ENCODE measurements at places on chromosomes 3 and 15.

- no peak for DNase-seq
Observed at GRCh38 chr3:111867889-111868426, 8.9 kb downstream of the PHLDB2 start.

- DNase-seq = no peak
Observed at GRCh38 chr3:143147707-143148106, 28.1 kb downstream of the CHST2 start.

GRCh38 chr3:155241579-155241978, 51.9 kb downstream of the STRIT1 start:
- no peak for DNase-seq

DNA sequence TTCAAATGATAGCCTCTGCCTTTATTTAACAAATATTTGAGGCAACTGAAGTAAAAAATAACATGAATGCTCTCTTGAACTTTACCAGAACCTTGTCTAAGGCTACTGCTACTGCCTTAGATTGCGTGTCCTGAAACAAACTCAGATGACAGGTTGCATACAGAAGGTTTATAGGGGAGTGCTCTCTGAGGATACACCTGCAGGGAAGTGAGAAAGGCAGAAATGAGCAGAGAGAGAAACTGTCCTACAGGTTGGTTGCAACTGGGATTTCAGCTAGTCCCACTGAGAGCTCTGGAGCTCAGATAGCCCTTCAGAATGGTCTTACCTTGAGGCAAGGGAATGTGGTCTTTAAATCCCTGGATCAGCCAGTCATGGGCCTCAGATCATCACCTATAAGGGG, 165.5 kb downstream of the IL5RA start:
- no peak for DNase-seq

DNA sequence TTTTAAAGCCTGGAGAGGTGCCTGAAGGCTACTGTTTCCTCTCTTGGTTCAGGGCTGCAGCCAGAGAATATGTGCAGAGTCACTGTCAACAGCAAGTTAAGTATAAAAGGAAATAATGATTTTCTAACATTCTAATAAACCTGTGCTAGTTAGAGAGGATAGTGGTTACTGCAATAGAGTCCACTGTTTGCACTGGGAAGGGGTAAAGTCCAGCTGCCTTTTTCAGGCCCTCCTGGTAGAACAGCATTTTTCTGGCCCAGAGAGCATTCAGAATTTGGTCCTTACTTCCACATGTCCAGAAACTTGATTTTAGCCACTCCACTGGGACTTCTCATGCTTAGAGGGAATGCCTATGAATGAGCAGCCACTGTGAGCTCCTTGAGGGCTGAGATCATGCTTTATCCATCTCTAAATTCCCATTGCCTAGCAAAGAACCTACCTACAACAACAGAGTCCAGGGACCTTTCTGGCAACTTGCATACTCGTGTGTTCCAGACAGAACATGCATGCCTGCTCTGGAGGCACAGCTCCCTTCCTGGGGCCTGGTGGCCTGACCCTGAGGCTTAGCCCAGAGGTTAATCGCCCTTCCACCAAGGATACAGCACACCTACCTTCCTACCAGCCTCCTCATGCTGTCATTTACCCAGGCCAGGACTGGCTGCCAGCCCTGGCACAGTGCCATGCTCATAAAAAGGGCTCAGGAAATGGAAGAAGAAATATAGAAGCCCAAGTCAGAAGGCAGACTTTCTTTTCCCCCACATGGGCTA, 50.3 kb upstream of the ATP13A3 start:
- no peak for DNase-seq

- no peak for DNase-seq
Observed at GRCh38 chr15:65134538-65134937, 930 bp upstream of the PDCD7 start.

- DNase-seq = no peak
Observed at GRCh38 chr15:100628746-100629145, 26.4 kb downstream of the ASB7 start.

DNA sequence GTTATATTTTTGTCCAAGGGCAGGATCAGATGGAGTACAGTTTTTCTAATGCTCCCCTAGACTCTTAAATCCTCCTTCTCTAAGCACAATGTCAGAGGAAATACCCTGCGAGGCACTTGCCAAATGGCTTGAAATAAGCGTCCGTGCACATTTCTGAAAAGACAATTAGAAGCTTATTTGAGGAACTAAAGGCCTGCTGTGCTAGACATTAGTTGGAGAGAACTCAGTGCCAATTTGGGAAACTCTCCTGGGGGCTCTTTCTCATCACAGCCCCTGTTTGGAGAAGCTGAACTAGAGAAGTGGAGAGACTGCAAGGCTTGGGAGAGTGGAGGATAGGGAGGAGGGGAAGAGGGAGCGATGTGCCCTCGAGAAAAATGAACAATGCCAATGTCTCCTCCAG, 247.6 kb upstream of the C2CD4B start:
- DNase-seq = no peak

- no peak for DNase-seq
Observed at GRCh38 chr3:149615731-149616221, 42.0 kb downstream of the WWTR1 start.

DNA sequence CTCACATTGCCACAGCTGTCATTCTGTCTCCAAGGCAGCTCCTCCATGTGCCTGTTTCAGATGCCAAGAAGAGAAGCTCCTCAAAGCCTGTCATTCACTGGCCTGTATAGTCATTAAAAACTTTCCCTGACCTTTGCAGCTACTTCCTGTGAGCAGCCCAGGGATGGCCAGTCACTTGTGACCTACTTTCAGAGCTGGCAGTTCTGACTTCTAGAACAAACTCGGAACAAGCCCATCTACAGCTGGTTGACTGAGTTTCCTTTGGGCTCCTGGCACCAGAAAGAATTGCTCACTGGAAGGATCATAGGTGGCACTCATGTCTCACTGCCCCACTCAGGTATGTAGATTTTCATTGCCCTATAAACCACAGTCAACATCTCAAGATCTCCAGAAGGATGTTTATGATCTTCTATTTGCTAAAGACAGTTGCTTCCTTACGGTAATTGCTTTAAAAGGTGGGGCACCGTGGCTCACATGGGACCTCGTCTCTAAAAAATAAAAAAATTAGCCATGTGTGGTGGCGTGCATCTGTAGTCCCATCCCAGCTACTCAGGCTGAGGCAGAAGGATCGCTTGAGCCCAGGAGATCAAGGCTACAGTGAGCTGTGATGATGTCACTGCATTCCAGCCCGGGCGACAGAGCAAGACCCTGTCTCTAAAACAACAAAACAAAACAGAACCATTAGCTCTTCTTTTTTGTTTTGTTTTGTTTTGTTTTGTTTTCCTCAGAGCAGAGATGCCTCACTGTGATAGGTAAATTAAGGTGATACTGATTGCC, 11.2 kb upstream of the ATP13A3 start:
- DNase-seq = no peak

GRCh38 chr3:59257506-59257905, 207.7 kb upstream of the CFAP20DC start:
- DNase-seq = no peak

DNA sequence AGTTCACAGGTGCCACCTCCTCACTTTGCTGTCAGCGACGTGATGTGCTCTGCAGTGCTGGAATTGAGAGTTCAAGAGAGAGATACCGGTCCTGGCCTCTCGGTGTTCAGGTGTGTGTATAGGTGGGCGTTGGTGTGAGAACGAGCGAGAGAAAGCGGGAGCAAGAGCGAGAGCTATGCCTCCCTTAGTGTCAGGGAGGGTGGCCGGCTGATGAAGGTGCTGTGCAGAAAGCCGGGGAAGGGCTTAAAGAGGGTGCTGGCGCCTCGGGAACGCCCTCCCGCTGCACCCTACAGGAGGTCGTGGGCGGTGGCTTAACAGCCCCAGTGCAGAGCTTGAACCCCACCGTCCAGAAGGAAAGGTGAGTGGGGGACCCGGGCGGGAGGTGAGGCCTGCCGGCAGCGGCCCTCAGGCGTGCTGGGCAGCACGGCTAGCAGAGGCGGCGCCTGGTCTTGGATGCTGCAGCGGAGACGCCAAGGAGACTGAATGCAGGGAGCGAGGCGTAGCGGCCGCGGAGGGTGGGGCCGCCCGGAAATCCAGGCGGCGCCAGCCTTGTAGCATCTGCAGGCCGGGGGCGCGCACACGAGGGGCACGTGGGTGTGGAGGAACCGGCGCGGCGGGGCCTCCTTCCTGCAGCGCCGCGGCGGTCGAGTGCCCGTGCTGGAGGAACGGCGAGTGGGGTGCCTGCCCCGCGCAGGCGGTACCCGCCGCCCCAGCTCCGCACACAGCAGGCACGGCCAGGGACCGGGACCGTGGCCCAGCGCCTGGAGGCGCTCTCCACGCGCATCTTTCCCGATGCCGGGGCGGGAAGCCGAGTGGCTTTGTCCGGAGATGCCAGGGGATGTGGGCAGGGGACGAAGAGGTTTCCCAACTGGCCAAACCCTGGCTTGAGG, 246.8 kb upstream of the TOPAZ1 start:
- no peak for DNase-seq

- DNase-seq = no peak
Observed at GRCh38 chr3:48738926-48739616, 22.1 kb upstream of the IP6K2 start.

DNA sequence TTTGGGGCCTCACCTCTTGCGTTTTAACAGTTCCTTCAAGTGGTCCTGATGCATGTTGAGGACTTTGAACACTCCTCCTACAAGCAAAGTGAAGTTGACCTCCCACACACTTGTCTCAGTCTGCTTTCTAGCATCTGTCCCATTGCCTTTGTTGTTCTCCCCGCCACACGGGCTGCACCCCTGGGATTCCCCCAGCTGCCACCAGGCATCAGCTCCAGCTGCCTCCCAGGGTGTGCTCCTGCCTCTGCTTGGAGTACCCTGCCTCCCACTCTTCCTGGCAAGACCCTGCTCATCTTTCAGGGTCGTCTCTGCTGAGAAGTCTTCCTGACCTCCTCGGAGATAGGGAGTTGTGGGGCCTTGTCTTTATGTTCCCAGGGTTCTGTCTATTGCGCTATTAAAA, 52.2 kb downstream of the IGF1R start:
- DNase-seq = no peak

DNA sequence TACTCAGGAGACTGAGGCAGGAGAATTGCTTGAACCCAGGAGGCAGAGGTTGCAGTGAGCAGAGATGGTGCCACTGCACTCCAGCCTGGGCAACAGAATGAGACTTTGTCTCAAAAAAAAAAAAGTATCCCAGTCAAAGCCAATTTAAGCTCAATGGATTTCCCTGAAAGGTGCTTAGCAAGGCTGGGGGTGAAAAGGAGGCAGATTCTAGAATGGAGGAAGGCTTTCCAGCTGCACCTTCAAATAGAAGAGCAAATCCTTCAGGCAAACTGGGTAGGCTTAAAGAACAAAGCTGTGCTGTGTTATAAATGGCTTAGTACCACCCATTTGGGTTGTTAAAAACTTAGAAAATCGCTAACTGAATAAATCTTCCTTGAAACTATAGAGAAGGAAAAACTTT, 3.0 kb upstream of the IFT57 start:
- DNase-seq = no peak

DNA sequence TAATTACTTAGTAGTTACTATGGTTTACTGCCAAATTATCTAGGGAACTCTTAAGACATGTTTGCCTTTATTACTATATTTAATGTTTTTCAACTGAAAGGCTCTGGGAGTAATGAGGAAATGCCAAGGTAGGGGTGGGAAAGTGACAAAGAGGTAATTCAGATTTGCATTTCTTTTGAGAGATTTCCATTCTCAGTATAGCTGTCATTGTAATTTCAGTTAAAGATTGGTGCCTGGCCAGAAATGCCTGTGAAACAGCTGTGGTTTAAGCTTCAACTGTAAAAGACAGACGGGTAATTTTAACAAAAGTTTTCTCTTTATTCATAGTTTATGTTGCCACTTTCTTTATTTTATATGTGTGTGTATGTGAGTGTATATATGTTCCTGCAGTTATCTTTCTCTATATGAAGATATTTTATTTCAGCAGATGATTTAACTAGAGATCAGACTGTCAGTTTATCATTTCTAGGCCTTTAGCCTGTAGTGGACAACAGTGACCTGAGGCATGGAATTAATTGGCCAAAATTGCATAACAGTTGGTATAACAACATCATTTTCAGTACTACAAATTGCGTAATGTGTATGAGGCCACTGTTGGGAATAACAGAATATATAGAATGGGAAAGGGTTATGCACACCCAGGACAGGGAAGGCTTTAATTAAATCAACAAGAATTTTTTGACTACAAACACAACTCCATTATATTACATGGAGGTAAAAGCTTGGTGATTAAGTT, 119.0 kb downstream of the BBX start:
- DNase-seq = no peak

- DNase-seq = no peak
Observed at GRCh38 chr3:195867631-195868335, 40.6 kb downstream of the TNK2 start.

GRCh38 chr3:43699864-43700263, 9.1 kb downstream of the ABHD5 start:
- no peak for DNase-seq

DNA sequence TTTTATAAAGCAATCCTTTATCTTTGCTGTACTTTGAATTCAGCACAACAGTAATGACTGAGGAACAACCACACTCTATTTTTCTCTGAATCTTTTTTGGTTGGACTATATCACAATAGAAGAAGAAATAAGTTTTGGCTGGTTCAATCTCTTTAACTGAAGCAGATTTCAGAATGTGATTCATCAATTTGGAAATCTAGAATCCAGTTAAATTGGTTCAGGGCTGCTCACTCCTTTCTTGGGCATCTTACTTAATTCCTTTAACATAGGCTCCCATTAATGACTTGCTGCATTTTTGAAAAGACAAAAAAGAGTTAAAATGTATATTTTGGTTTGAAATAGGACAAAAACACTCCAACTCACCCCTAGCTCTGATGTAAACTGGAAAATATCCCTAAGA, 688.3 kb upstream of the NECTIN3 start:
- DNase-seq = no peak

GRCh38 chr3:39491733-39492350, 24.4 kb downstream of the MOBP start:
- DNase-seq = no peak

- no peak for DNase-seq
Observed at GRCh38 chr15:75348034-75348561, 1.3 kb downstream of the NEIL1 start.

DNA sequence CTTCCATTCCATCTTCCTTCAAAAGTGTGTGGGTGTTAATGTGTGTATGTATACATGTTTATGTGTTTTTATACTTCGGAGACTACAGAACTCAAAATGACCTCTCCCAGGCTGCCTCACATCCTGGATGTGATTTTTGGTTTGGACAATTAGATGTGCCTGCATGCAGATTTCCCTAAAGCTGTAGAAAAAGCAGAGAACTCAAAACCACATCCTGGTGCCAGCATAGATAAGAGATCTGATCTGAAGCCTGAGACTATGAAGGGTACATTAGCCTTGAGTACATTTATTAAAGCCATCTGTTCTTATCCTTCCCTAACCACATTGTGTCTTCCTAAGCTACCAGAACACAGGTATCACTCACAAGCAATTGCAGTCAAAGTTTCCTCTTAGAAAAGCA, 319.4 kb upstream of the RASGRP1 start:
- no peak for DNase-seq

Measured in stimulated activated CD4-positive, alpha-beta T cell treated with anti-CD3 and anti-CD28 coated beads, Interleukin-15, amount 100 ng/mL, for 1 hour (primary cell).